Renal cortical epithelial cell (primary cell): ENCODE measurements at places on chromosomes 7 and 10.

DNA sequence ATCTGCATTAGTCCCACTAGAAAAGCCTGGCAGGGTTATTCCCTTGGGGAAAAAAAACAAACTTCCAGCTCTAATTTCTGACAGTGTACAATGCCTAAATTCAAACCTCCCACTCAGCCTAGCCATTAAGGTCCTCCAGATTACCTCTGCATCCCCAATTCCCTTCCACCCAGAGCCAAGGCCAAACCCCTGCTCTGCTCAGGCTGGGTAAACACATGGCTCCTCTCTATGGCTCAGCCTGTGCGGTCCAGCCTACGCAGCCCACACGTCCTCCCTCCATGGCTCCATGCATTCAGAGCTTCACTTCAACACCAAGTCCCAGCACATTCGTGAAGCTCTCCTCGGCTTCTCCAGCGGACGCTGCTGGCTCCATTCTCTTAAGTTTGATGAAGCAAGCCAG is 5.2 kb downstream of the DLG5 start:
- DNase-seq, result no peak

DNA sequence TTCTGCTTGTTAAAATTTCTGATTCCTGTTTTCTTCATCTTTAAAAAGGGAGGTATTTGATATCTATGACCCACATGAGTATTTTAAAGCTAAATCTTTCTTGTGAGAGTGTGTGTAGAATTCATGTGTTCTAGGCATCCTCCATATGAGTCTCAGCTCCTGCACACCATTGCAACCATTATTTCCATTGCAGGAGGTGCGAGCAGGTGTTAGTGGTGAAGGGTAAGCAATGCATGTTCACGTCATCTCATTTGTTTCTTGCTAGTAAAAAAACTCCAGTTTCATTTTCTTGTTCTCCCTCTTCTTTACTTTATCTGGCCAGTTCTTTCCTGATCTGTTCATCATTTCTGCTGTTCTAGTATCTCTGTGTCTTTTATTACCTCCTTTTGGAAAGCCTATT is 100.5 kb downstream of the ADRA2A start:
- DNase-seq, result no peak

GRCh38 chr7:116258734-116259133 is 48.4 kb downstream of the TES start:
- peak; percentile 54 for DNase-seq

GRCh38 chr7:94403546-94403945 is 8.9 kb downstream of the COL1A2 start:
- no peak for DNase-seq

GRCh38 chr10:22805304-22805703 is 90.9 kb upstream of the PIP4K2A start:
- DNase-seq, result peak; percentile 84

DNA sequence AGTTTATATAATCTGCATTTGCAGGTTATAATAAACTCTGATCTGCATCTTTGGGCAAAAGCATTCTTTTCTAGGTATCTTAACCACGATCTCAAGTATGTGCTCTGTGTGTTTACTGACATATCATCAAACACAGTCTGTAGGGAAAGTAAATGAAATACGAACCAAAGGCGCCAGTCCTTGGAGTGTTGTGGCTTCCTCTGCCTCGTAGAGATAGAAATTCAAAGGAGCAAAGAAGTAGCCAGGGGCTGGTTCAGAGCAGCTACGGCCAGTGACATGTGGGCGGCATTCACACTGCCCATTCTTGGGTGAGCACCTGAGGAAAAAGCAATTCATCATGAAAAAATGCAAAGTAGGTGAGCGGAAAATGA is 38.7 kb downstream of the LAMB4 start:
- no peak for DNase-seq

GRCh38 chr10:101291331-101292193 is 62.3 kb upstream of the LBX1 start:
- DNase-seq, result no peak

DNA sequence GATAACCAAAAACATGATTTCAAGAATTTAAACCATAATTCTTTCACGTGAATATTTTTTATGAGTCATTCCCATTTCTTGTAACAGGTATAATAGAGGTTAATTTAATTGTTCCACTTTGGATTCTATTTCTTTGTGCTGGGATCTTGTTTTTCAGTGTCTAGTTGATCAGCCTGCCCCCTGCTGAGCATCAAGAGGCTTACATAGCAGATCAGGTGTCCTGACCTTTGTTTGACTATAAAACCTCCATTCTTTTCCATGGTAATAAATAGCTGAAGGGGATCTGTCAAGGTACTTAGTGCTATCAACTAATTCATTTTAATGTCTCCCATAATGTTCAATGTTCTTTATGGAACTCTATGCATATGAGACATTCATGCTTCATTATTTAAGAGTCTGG is 4.9 kb downstream of the COL17A1 start:
- DNase-seq, result peak; percentile 52

GRCh38 chr10:42519761-42520460 is 118.5 kb downstream of the ZNF33B start:
- DNase-seq, result no peak

DNA sequence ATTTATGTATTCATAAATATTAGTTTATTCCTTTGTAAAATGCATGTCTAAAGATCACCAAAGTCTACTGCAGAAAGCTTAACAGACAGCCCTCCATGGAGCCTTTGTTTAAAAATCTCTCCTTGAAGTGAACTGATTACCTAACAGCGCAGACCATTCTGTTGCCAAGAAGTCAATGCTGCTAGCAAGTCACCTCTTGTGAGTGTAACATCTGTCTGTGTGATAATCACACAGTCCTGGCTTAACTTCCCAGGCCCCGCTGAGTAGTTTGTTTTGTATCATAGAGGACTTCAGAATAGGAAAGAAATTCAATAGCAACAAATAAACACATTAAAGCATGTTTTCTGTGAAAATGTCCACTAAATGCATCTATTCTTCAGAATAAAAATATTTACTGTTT is 435.3 kb upstream of the IGFBP3 start:
- DNase-seq, result no peak

- DNase-seq, result no peak
Measured at GRCh38 chr10:7161484-7162250, 249.2 kb downstream of the SFMBT2 start.

- DNase-seq, result no peak
Measured at GRCh38 chr10:71244431-71245419, 32.4 kb downstream of the UNC5B start.

DNA sequence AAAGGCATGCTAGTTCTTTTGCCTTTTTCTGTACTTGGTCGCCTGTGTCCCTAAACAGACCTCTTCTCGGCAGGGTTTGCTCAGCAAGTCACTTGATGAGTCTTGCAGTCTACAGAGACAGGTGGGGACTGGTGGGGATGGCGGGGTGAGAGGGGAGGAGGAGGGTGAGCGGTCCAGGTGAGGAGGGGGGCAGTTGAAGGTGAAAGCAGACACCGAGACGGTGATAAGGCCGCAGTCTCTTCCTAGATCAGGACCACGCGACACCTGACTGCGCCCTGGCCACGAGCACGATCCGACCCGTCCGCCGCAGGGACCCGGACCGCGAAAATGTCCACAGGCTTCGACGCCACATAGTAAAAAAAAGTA is 566 bp downstream of the ASNS start:
- DNase-seq, result no peak

DNA sequence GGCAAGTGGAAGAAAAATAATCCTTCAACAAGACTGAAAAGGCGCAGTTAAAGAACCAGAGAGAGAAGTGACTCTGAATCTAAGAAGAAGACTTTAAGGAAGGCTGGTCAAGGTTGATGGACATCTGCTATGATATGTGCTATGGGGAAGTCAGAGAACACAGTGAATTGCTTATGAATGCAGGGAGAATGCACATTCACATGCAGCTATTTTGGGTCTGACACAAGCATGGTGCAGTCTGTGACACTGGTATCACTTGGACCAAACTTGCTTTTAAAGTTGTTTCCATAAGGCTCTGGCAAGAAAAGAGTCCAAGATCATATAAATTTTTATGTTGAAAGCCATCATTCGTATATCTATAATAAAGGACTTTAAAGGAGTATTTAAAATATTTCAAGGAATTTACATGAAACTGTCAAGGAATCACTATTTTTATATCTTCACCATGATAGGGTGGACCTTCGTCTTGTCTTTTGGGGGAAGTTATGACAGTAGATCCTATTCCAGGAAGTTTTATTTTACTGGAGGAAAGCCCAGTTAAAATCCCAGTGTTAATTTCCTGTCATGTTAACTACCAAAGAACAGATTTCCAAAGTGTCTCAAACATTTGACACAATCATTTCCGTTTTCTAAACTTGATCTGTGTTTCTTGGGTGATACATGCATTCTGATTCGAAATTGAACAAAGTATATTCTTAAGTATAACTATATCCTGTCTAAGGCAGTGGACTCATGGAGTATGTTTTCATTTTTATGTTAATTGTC is 239.6 kb downstream of the SDK1 start:
- no peak for DNase-seq

DNA sequence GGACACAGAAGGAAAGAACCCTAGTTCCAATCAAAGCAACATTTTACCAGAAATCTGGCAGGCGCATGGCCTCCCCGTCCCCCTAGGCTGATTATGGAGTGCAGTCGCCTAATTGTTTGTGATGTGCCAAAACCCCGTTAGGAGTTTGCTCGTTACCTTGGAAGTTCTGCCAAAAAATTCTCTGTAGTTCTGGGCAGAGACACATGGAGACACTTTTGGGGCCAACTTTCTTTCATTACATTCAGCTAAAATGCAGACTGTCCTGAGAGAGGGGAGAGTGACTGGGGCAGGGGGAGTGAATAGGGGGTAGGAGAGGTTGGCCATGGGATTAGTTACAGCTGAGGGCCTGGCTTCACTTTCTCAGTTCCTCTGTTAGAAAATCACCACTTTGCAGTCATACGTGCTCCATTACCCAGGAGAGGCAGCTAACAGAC is 158.0 kb upstream of the NPVF start:
- DNase-seq, result no peak
